T1000 (cell line): ENCODE measurements at places on chromosomes 3 and 15.

DNA sequence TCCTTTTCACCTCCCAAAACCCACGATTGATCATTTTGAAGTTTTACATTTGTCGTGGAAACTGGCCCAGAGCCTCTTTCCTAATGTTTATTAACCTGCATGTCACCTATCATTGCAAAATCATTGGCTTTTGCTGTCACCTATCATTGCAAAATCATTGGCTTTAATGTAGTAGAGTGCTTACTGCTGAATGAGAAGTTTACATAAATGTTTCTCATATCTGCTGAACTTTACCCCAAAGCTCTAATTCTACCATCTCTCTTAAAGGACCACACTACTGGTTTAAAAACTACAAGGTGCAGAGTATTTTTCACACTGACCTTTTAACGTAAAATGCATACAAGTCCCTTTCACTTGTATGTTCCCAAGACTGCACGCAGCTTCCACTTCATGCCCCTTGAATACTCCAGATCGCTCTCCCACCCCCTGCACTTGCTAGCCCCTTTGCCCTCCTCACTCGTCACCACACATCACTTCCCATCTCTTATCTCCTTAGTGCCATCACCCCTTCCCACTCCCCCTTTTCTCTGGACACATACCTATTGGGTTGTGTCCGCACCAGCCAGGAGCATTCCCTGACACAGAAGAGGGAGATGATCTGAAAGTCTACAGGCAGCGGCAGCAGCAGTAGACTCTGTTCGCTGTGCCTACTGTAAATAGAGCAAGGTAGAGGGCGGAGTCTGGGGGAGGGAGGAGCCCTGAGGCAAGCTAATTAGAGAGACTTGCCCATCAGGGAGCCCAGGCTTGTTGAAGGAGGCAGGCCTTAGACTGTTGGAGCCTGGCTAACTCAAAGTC, 30.2 kb upstream of the ATOSA start:
- no peak for DNase-seq

DNA sequence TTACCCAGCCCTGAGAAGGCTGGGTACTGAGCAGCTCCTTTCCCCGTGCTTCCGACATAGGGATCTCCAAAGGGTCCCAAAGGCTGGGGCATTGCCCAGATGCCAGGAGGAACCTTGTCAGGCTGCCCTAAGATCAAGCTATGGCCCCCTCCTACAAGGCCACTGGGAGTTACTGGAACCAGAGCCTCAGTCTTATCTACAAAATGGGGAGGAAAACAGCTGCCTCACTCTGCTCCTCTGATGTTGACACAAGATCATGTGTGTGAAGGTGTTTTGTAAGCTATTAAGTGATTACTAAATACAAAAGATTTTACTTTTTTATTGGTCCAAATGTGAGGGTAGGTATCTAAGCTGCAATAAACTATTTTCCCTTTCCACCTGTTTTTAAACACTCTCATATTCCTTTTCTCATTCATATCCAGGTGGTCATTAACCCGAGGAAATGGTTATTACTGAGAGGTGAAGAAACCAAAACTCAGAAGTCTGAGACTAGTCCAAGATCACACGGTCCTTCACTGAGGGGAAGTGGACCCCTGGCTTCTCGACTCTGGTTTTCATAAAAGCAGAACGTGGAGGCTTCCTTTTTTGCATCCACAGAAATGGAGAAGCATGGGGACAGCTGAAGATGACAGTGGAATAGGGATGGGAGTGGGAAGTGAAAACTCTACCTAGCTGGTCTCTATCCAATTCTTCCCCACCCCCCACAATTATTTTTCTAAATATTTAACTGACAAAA, 1.7 kb downstream of the ARPIN start:
- no peak for DNase-seq

DNA sequence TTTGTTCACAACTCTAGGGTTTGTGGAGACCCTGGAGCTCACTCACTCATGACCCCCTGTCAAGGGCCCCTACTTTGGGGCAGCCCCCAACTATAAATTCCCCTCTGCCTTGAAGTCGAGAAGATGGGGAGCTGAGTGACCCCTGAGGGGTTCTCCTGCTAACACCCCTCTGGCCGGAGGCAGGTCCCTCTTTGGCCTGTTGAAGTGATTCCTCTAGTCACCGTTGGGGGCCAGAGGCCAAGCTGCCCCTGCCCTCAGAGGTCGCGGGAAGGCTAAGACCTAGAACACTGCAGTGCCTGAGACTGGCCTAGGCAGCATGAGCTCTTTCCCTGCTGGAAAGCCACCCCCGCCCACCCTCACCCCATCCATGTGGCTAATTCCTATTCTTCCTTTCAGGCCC, 15.4 kb upstream of the SKOR1 start:
- DNase-seq = no peak

DNA sequence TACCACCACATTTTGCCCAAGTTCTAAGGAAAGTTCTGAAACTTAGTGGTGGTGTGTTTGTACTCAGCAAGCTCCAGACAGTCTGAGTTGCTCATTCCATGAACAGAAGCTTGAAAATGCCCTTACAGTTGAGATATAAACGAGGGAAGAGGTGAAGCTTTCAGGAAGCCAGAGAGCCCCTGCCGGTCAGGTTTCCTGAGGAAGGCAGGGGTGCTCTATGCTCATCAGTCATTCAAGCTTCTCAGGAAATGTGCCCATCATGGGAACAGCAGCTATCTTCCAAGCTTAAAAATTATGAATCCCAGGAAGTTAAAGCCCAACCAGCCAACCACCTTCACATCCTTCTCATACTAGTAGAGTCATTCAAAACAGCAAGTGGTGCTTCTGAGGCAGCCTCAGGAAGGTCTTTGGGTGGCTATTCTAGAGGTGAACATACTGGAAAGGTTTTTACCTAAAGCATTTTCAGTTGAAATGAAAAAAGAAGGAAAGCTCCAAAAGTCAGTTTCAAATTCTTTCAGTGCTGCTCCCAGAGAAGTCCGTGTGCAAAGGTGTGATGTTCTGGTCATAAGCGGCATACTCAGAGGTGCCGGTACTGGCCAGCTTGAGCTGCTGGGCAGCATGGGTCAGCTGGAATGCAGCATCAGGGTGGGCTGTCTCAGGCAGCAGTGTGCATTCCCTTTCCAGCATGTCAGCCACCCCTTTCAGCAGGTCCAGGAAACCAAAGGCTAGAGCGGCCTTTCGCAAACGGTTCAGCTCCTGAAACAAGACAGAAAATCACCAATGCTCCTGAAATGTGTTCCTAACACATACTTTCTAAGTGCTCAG, 31.8 kb downstream of the INTS14 start:
- DNase-seq = no peak

GRCh38 chr3:30204126-30204525, 402.3 kb upstream of the TGFBR2 start:
- DNase-seq = no peak

- DNase-seq = no peak
Observed at GRCh38 chr15:45704329-45705249, 69.8 kb downstream of the SQOR start.

DNA sequence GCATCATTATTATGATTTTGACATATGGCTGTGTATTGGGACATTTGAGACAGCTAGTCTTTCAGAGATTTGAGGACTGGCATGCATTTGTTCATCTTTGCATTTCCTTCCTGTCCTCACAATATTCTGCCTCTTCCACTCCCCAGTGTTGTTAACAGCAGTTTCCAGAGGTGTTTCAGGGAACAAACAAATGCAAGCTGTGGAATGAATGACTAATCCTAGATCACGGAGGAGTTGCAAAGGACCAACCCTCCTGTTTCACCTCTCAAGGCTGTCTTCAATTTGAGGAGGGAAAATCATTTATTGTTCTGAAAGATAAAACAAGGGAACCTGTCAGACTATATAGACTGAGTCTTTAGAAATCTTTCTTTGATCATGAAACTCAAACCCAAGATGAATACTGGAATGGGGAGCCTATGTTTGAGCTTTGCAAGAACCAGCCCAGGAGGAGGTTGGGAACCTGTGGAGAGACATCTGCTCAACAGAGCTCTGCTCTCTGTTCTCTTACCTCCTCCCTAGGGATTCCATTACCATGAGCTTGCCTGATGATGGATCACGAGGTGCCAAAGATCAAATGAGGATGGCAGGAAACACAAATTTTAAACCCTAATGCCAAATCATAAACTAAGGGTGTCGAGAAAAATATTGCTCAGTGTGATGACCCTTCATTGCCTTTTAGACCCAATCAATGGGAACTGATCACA, 68.5 kb downstream of the SLC7A14 start:
- DNase-seq = no peak

GRCh38 chr3:98630416-98630815, 37.0 kb upstream of the CPOX start:
- no peak for DNase-seq

DNA sequence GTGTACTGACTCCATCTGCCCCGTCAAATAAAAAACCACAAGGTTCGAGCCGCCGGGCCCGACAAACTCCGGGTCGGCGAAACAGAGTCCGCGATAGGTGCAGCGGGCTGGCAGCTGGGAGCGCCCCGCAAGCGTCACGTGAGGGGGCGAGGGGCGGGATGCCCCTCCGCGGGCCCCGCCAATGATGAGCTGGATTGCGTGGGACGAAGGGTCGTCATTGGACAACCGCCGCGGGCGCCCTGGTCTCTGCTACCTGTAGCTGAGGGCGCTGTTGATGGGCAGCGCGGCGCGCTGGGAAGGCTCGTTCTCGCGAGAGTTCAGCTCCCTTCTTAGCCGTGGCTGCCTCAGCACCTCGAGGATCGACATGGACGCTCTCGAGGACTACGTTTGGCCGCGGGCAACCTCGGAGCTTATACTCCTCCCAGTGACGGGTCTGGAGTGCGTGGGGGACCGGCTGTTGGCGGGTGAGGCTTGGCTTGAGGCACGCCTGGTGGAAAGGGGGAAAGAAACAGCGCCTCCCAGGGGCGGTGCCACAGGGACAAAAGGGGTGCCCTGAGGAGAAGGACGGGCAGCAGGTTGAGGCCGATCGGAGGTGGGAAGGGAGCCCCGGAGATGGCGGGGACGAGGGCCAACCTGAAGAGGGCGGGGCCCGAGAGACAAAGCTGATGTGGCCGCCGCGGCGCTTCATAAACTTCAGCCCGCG, at the start of gene WDR6:
TSS of gene WDR6 (plus strand) at position 324 of the 703 bp plus-strand sequence. CDS start at position 365, 41 bp downstream.
- DNase-seq = peak; percentile 97

DNA sequence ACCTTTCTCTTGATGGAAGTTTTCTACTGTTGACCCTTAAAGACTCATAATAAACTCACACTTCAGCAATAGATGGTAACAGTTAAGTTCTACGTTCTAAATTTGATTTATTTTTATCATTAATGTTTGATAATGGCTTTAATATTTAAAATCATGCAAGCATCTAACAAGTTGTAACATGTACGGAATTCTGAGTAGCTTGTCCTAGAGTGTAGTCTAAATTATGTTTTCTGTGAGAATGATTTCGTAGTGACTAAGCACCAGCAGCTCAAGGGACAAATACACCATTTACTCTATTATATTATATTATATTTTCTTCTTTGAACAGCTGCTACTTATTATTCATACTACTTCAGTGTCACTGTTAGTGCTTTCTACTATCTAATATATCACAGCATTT, 345.6 kb downstream of the NLGN1 start:
- no peak for DNase-seq

DNA sequence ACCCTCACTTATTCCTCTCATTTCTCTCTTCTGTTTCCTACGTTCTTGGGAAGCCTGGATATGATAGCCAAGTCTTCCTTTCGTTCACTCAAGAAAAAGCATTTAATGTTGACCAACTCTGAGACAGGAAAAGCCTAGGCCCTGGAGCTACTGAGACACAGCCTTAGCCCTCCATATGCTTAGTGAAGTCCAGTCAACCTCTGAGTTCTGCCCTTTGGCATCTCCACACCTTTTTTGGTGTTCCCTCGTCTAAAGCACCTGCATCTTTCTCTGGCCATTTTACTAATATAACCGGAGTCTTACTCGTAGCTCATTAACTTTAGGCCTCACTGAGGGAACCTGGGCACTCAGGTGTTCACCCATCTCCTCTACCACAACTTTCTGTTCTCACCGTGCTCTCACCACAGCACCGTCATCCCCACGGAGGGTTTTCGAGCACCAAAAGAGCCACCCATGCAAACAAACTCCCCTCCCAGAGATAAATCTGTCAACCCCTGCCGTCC, 632 bp downstream of the MTHFS start:
- no peak for DNase-seq

DNA sequence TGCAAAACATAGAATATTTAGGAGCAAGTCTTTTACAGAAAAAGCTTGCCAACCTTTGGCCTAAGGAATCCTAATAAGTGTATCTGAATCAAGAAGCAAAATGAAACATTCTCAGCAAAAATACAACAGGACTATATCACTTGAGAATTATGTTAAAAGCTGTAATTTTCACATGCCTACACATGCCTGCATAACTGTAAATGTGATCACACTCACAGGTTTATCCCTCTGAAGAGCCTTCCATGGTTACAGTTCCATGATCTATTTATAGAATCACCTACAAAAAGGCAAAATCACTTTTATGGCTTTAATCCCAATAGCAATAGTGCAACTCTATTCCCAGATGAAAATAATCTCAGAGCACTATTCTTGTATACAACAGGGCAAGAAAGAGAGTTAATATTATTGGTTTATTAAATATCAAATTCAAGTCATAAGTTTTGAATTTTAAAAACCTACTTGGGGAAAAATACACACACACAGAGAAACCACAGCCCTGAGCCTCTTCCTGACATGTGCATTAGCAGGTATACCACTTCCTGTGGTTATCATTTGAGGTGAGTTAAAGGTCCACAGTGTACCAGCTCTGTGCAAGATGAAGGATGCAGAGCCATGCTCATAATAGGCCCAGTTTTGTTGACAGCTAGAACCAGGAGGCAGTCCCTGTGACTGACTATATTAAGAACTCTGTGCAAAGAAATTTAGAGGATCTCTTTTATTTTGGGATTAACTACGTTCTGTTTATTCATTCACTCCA, 252.5 kb upstream of the TGFBR2 start:
- DNase-seq = no peak

DNA sequence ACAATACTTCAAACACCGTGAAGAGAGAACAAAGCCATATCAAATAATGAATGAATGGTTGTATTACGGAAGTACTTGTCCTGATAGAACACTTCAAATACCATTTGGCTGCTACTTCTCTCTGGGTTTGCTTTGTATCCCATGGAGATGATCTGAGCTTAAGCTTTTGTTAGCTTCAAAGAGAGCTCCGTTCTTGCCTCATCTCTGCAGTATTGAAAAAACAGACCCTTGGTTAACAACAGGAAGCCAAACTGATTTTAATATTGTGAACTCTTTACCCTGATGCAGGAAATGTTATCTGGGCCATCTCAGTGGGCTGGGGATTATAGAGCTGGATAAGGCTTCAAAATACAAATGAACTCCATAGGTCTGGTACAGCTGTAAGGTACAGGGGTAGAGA, 101.0 kb downstream of the CHL1 start:
- no peak for DNase-seq

GRCh38 chr3:113223475-113224281, 12.3 kb downstream of the BOC start:
- DNase-seq = no peak

- no peak for DNase-seq
Observed at GRCh38 chr3:142574665-142575064, 3.9 kb downstream of the ATR start.

DNA sequence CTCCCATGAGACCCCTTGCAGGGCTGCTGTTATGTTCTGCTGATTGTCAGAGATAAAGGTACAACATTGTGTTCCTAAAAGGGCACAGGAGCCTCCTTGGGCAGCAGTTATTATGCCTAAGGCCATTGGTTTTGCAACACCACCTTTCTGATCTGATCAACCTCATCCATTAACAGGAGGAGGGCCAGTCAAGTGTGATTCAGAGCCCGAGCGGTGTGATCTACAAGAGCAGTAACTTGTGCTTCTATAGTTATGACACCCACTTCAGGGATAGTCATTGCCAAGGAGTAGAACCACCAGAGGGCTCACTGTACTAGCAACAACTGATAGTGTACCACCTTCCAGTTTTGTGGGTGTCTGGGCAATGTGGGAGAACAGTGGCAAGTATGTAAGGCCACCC, 1457.9 kb upstream of the CADM2 start:
- no peak for DNase-seq

- DNase-seq = no peak
Observed at GRCh38 chr3:18302517-18302916, 122.6 kb downstream of the SATB1 start.
